ENCODE measurements at places on chromosomes 4 and X. TPM values are rescaled to one million over a fixed set of nuclear protein-coding genes. Genes with fewer than 3 reads are reported as not detected.

The SPON2 gene
- 9.0 TPM for total RNA-seq

The SORCS2 gene
- total RNA-seq = 1.4 TPM

The CLDN34 gene
- total RNA-seq = not detected

The SPACA5 gene
- not detected for total RNA-seq

GRCh38 chr4:68951078-68951805 is at the start of gene UGT2A3:
TSS of gene UGT2A3 (minus strand) at chr4:68951804. CDS start at chr4:68951760, 44 bp downstream.
- no peaks in the 10 kb centered on the region for H3K27me3 ChIP-seq
- no peak within 1 kb of the TSS for H3K4me3 ChIP-seq
- H3K4me1 ChIP-seq = no peaks in the 10 kb centered on the region
- H3K36me3 ChIP-seq = no peaks in the 10 kb centered on the region
- no peak within 1 kb of the TSS for H3K27ac ChIP-seq

DNA sequence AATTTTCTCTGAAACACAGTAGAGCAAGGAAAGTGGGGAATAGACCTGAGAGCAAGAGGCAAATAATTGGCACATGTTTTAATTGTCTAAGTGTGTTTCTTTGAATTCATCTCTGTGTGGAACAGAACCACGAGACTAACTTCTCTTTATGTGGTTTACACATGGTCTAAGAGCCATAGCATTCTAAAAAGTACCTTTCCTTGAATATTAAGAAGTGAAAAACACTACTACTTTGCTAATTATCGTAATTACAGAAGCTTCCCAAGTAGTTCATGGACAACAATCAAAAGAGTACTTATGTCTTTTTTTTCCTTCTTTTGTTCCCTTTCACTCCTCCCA is 2.9 kb upstream of the CYBB start:
- H3K36me3 ChIP-seq = no peaks in the 10 kb centered on the region
- H3K4me1 ChIP-seq = no peaks in the 10 kb centered on the region
- no peak overlapping the region for H3K27ac ChIP-seq
- no peak overlapping the region for H3K4me3 ChIP-seq
- DNase-seq = no peak

- no peaks in the 10 kb centered on the region for H3K36me3 ChIP-seq
- no peak for DNase-seq
- no peak overlapping the region for H3K4me3 ChIP-seq
- no peak overlapping the region for H3K27ac ChIP-seq
- H3K27me3 ChIP-seq = peaks cover 4% of the 10 kb centered on the region
Observed at GRCh38 chr4:183350317-183351071, 28.3 kb upstream of the CLDN24 start.

- H3K36me3 ChIP-seq = no peaks in the 10 kb centered on the region
- no peak for DNase-seq
- H3K27me3 ChIP-seq = no peaks in the 10 kb centered on the region
- H3K27ac ChIP-seq = no peak overlapping the region
- H3K4me3 ChIP-seq = no peak overlapping the region
- no peaks in the 10 kb centered on the region for H3K4me1 ChIP-seq
Observed at GRCh38 chr4:83767067-83767466, 231.2 kb downstream of the GPAT3 start.

DNA sequence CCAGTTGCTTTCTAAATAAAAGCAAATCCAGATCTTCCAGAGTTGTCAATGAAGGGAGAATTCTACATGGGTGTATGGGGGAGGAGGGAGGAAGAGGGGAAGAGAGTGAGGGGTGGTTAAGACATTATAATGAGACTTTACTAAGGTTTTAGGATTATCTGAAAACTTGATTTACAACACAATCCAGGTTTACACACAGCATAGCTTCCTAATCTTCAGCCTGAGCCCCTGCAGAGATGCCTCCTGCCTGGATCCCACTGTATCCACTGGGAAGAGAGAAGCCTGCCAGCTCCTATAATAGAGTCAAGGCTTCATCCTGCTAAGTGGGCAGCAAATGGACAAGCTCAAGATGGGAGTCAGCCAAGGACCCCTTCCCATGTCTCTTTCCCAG is 85.6 kb upstream of the KIT start:
- no peak for DNase-seq
- H3K36me3 ChIP-seq = no peaks in the 10 kb centered on the region
- no peak overlapping the region for H3K27ac ChIP-seq
- H3K27me3 ChIP-seq = no peaks in the 10 kb centered on the region

DNA sequence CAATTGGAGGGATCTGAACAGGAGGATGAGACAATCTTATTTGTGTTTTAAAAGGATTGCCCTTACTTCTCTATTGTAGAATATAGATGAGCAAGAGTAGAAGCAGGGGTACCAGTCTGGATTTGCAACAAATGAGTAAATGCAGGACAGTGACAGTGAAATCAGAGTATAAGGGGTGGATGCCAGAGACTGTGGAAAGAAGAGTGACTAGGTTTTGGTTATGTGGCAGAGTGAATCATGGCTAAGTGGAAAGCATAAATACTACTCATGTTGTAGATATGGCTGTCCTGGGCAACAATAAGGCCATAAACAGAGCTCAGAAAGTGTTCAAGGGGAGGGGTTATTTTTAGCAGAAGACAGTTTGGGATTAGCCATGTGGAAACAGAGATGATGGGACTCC is 6.0 kb upstream of the VSIG4 start:
- no peak overlapping the region for H3K4me3 ChIP-seq
- no peak for DNase-seq
- no peaks in the 10 kb centered on the region for H3K36me3 ChIP-seq
- peaks cover 9% of the 10 kb centered on the region for H3K27me3 ChIP-seq
- no peak overlapping the region for H3K27ac ChIP-seq
- no peaks in the 10 kb centered on the region for H3K4me1 ChIP-seq

GRCh38 chr4:7193030-7193958 is 956 bp downstream of the SORCS2 start:
- no peaks in the 10 kb centered on the region for H3K36me3 ChIP-seq
- H3K4me1 ChIP-seq = peaks cover 7% of the 10 kb centered on the region
- no peak for DNase-seq
- peak overlapping the region; percentile 60 for H3K4me3 ChIP-seq

- DNase-seq = no peak
- H3K4me1 ChIP-seq = no peaks in the 10 kb centered on the region
- H3K27ac ChIP-seq = no peak overlapping the region
- H3K27me3 ChIP-seq = no peaks in the 10 kb centered on the region
- no peaks in the 10 kb centered on the region for H3K36me3 ChIP-seq
Observed at GRCh38 chrX:22968494-22968893, 31.3 kb upstream of the DDX53 start.

DNA sequence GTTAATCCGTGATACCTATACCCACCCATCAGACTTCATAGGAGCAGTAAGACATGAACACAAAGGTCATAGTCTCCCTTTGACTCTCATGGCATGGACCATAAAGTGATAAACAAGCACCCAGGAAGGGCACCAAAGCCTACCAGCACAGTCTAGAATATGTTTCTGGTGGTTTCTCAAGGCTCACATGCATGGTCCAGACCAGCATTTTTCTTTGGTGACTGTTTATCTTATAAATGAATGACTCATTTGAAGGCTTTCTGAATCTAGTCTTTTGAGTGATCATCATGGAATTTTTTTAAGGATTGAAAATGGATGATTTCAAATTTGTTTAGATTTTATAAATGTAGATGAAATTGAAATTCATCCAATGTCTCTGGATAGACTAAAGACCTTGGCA is 32.0 kb upstream of the AMELX start:
- H3K4me1 ChIP-seq = no peaks in the 10 kb centered on the region
- DNase-seq = no peak
- no peaks in the 10 kb centered on the region for H3K27me3 ChIP-seq
- no peak overlapping the region for H3K27ac ChIP-seq

- DNase-seq = no peak
- no peaks in the 10 kb centered on the region for H3K36me3 ChIP-seq
- no peak overlapping the region for H3K4me3 ChIP-seq
Observed at GRCh38 chrX:120755066-120755846, 120.4 kb downstream of the CT47B1 start.

DNA sequence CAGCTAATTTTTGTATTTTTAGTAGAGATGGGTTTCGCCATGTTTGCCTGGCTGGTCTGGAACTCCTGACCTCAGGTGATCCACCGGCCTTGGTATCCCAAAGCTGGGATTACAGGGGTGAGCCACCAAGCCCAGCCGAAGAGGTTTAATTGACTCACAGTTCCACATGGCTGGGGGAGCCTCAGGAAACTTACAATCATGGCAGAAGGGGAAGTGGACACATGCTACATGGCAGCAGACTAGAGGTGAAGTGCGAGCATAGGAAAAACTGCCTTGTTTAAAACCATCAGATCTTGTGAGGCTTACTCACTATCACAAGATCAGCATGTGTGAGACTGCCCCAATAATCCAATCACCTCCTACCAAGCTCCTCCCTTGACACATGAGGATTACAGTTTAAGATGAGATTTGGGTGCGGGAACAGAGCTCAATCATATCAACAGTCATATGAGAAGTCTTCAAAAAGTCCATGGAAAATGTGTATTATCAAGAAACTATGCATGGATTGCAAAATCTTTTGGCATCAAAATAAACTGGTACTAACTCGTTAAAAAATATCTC is 25.8 kb upstream of the RPL39 start:
- no peaks in the 10 kb centered on the region for H3K36me3 ChIP-seq
- H3K27me3 ChIP-seq = no peaks in the 10 kb centered on the region
- no peak for DNase-seq
- H3K4me1 ChIP-seq = no peaks in the 10 kb centered on the region

GRCh38 chrX:73182502-73183114 is 32.0 kb downstream of the NAP1L2 start:
- H3K27ac ChIP-seq = no peak overlapping the region
- H3K27me3 ChIP-seq = no peaks in the 10 kb centered on the region
- DNase-seq = no peak
- no peak overlapping the region for H3K4me3 ChIP-seq
- no peaks in the 10 kb centered on the region for H3K4me1 ChIP-seq

GRCh38 chrX:40987413-40987812 is 97.8 kb upstream of the USP9X start:
- H3K4me1 ChIP-seq = no peaks in the 10 kb centered on the region
- DNase-seq = no peak
- no peaks in the 10 kb centered on the region for H3K27me3 ChIP-seq
- no peak overlapping the region for H3K4me3 ChIP-seq

- H3K27ac ChIP-seq = no peak overlapping the region
- no peaks in the 10 kb centered on the region for H3K4me1 ChIP-seq
- DNase-seq = no peak
- no peaks in the 10 kb centered on the region for H3K36me3 ChIP-seq
- no peaks in the 10 kb centered on the region for H3K27me3 ChIP-seq
- H3K4me3 ChIP-seq = no peak overlapping the region
Observed at GRCh38 chr4:155602351-155603140, 64.1 kb upstream of the GUCY1A1 start.

- no peaks in the 10 kb centered on the region for H3K27me3 ChIP-seq
- DNase-seq = no peak
- H3K27ac ChIP-seq = no peak overlapping the region
- H3K36me3 ChIP-seq = no peaks in the 10 kb centered on the region
Observed at GRCh38 chr4:113955411-113955810, 24.0 kb downstream of the ARSJ start.

- DNase-seq = no peak
- H3K36me3 ChIP-seq = no peaks in the 10 kb centered on the region
- H3K27me3 ChIP-seq = no peaks in the 10 kb centered on the region
- H3K4me3 ChIP-seq = no peak overlapping the region
- no peak overlapping the region for H3K27ac ChIP-seq
- no peaks in the 10 kb centered on the region for H3K4me1 ChIP-seq
Observed at GRCh38 chrX:88135735-88136134, 611.3 kb upstream of the CPXCR1 start.

DNA sequence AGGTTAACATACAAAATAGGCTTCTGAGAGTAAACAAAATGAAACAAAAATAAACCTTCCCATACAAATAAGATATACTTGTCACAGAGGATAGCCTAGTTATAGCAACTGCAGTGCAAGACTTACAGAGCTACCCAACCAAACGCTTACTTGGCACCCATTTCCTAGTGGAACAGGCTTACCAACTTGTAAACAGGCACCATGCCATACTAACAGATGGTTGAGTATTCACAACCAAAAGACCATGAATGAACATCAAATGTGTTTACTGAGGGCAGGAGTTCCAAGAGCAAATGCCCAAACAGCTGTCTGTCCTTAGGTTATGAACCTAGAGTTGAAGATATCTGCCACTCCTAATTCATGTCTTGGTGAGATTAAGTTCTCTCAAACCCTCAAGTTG is 2629.2 kb downstream of the PCDH7 start:
- H3K4me1 ChIP-seq = no peaks in the 10 kb centered on the region
- no peak overlapping the region for H3K27ac ChIP-seq
- no peak for DNase-seq
- H3K27me3 ChIP-seq = no peaks in the 10 kb centered on the region
- H3K36me3 ChIP-seq = no peaks in the 10 kb centered on the region
